ENCODE measurements at places on chromosomes 7 and 10.

DNA sequence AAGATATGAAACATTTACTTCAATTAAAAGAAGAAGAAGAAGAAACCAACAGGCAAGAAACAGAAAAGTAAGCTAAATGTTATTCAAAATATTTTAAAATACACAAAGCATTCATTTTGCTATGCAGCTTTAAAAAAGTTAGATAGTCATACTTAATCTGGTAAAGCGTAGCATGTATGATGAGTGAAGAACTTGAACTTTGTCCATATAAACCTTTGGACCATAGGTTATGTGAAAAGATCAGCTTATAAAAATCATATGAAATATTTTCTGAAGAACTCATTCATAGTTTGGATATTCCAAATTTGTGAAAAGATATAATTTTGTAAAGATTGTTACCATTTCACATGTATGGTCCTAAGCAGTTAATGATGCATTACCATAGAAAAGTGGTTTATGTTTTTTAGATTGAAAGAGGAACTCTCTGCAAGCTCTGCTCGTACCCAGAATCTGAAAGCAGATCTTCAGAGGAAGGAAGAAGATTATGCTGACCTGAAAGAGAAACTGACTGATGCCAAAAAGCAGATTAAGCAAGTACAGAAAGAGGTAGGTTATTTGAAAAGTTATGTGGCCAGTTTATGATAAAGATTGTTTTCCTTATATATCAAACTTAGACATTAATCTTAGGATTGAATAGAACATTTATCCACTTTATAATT is 37.3 kb downstream of the KIF20B start:
- peak; percentile 43 for DNase-seq

DNA sequence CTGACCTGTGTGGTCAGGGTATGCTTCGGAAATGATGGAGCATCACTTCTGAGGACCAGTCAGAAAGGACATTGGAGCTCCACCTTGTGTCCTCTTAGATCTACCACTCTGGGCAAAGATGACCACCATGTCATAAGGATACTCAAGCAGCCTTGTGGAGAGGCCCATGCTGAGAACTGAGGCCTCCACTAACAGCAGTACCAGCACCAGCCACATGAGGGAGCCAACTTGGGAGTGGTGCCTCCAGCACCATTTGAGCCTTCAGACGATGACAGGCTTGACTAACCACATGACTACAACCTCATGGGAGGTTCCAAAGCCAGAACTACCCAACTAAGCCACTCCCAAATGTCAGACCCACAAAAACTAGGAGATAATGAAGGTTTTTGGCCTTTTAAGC is 116.0 kb downstream of the NPTX2 start:
- peak; percentile 69 for DNase-seq

DNA sequence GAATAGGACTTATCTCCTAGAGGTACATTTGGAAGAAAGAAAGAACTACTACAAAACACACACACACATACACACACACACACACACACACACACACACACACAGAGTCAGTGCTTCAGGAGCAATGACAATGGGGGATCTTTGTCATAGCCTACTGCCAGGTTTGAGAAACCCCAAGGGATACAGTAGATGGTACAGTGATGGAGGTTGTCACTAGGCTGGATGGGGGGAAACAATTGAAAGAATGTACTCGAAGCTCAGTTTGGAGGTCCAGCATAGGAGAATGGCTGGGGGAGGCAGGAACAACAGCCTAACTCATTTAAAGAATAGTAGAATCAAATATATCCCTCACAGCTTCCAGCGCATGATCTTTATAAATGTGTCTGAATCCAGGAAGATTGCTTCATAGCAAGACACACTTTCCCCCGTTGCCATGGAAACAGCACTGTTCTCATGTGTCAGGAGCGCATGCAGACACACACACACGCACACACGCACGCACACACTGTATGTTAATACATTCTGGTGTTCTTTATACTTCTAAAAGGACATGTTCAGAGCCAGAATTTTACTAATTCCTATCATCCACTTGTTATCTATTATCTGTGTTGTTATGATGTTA is 32.6 kb upstream of the ZNRF2 start:
- DNase-seq = no peak

GRCh38 chr7:153027904-153028303 is 268.4 kb downstream of the ACTR3B start:
- no peak for DNase-seq

DNA sequence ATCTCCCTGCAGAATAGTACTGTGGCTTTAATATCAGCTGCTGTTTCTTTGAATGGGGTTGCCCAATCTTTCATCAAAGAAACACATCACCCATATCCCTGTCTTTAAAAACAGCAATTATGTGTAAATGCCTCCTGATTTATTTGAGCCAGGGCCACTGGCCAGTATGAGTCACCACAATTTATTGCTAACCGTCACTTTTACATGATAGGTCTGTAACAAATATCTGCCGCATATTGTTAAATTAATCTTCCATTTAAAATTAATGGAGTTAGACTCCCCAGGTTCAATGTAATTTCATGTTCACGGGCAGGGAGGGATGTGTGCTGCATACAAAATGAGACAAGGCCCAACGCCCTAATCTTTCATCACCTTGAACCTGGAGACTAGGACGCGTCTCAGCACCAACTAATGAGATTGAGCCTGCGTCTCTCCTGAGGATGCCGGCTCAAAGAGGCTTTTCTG is 673.4 kb downstream of the AUTS2 start:
- DNase-seq = no peak

- no peak for DNase-seq
Observed at GRCh38 chr7:21198921-21199320, 229.0 kb upstream of the SP4 start.

GRCh38 chr7:25026156-25026555 is 46.2 kb upstream of the OSBPL3 start:
- no peak for DNase-seq

DNA sequence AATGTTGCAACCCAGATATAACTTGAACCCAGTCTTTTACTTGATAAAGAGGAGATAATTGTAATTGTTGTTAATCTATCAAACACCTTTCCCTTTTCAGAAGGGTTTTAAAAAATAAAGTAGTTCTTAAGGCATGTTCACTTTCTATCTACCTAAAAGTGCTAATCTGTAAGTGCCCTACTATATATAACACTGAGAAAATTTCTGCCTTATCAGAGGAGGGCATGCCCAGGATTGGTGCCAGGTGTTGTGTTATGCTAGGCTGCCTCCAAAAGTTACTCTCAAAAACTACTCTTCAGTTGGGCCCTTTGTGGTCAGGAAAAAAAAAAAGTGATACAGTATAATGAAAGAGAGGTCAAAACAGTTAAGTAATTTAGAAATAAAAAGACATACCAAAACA is 36.3 kb downstream of the SMNDC1 start:
- DNase-seq = no peak

DNA sequence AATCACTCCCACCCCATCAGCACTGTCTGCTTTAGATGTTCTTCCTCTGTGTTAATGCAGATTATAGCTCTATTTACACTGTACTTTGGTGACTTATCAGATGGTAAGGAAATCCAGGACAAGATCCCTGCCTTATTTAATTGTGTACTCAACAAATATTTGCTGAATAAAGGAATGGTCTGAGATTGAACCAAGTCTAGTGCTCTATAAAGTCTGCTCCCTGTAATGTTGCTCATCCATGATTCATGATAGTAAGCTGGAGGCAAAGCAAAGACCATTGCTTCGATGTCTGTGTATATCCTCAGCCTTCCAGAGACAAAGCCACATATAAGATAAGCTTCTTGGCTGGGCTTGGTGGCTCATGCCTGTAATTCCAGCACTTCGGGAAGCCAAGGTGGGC is 33.5 kb downstream of the PLCE1 start:
- DNase-seq = no peak

- no peak for DNase-seq
Observed at GRCh38 chr10:24920907-24921881, 31.2 kb downstream of the PRTFDC1 start.

- no peak for DNase-seq
Observed at GRCh38 chr7:124959676-124960075, 30.1 kb upstream of the POT1 start.

- DNase-seq = no peak
Observed at GRCh38 chr7:21361413-21362125, 66.3 kb upstream of the SP4 start.

DNA sequence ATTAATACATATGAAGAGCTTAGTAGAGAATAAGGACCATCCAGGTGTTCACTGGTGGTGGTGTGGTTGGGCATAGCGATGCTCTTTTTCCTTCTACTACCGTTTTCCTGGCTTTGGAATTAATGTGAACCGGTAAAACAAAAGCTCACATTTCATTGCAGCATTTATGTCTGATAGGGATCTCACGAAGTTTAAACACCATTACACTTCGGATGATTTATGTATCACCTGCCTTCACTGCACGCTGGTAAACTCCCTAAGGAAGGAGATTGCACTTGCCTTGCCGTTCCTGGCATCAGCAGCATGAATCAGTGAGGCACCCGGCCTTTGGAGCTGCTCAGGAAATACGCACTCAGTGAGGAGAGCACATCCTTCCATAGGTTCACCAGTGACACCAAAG is 47.5 kb downstream of the WIPF3 start:
- no peak for DNase-seq

GRCh38 chr7:111146136-111146535 is 55.2 kb downstream of the LRRN3 start:
- DNase-seq = no peak

- DNase-seq = no peak
Observed at GRCh38 chr7:38453168-38453567, 178.0 kb downstream of the AMPH start.

DNA sequence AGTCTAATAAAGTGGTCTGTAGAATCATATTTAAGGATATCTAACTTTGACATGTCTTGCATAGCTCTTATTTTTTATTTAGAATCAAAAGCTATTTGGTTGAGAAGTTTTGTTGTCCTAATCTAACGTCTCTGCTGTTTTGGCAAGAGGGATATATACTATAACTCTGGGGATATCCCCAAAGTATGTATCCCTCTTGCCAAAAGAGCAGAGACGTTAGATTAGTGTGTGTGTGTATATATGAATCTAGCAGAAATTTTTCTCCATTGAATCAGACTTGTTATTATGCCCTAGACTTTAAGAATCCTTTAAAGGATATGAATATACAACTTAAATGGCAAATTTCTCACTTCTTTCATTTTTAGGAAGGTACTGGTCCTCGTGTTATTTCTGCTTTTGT is 9.6 kb downstream of the SMC3 start:
- no peak for DNase-seq

GRCh38 chr10:128072941-128073645 is 53.1 kb downstream of the MKI67 start:
- no peak for DNase-seq

GRCh38 chr10:99172128-99172738 is 63.4 kb downstream of the HPSE2 start:
- DNase-seq = no peak

DNA sequence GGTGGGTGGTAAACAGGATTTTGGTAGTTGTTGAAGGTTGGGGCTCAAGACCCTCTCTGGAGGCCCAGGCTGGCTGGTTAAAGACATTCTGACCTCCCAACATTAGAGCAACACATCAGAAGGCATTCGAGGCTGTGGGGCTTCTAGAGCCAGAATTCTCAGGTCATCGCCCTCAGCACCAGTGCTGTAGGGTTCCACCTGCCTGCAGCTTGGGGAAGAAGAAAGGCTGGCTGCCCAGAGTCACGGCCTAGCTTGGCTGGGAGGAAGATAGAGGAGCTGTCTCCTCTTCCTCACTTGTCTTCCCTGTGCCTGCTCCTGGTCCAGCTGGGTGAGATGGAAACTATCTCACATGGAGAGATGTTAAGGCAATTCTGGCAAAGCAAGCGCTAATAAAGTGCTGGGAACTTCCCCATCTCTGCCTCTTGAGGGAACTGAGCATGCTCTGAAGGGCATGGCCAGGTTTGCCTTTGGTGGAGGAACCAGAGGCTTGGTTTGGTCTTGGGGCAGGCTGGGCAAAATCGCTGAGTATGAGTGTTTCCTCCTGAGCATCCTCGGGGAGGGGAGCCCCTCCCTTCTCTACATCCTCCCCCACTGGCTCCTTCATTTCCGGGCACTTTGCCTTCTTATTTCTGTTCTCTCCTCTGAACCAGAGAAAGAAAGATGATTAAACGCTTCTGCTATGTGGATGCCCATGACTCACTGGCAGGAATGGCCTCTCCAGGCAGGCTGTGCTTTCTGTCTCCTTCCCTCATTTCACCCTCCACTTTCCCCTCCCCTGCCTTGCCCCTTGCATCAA is 509.0 kb upstream of the PODXL start:
- no peak for DNase-seq

GRCh38 chr10:5655121-5655520 is 11.3 kb downstream of the ASB13 start:
- peak; percentile 40 for DNase-seq

GRCh38 chr10:32373031-32373430 is 26.1 kb upstream of the EPC1 start:
- DNase-seq = no peak

- peak; percentile 68 for DNase-seq
Observed at GRCh38 chr10:75187961-75188426, 22.6 kb upstream of the VDAC2 start.
